Suppressor macrophage treated with lipopolysaccharide for 1 hour (primary cell): ENCODE measurements at places on chromosomes 7 and 10.

- DNase-seq, result peak; percentile 74
Measured at GRCh38 chr7:25565949-25566348, 337.7 kb upstream of the NPVF start.

- DNase-seq, result no peak
Measured at GRCh38 chr7:22402250-22402649, 45.3 kb upstream of the RAPGEF5 start.

GRCh38 chr7:71414490-71414889, 282.5 kb downstream of the GALNT17 start:
- DNase-seq, result no peak

- DNase-seq, result peak; percentile 52
Measured at GRCh38 chr10:73439605-73440312, 6.4 kb upstream of the MSS51 start.

DNA sequence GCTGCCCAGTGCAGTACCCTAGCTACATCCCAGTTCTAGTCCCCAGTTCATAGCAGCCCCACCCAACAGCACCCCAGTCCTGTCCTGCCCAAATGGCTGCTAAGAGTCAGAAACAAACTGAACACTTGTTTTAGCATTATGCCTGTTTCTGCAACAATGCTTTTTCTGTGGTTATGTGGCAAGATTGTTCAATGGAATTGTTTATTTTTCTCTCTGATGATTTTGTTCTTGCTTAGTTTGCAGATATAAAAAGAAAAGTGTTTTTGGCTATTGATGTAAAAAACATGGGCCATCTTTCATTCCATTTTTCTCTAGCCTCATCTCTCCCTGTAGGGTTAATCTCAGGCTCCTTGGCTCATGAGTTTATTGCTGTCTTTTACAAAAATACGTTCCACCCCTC, 42.5 kb downstream of the LRRC4 start:
- DNase-seq, result no peak

- DNase-seq, result no peak
Measured at GRCh38 chr10:22103701-22104470, 100.4 kb upstream of the DNAJC1 start.

- no peak for DNase-seq
Measured at GRCh38 chr7:98913026-98913425, 34.7 kb downstream of the TRRAP start.

- DNase-seq, result no peak
Measured at GRCh38 chr10:83625831-83626360, 513.4 kb upstream of the GHITM start.

GRCh38 chr10:97178074-97178473, 7.7 kb downstream of the SLIT1 start:
- no peak for DNase-seq

- no peak for DNase-seq
Measured at GRCh38 chr10:58621379-58622077, 108.9 kb downstream of the BICC1 start.

GRCh38 chr7:157540606-157541294, 203.9 kb downstream of the DNAJB6 start:
- no peak for DNase-seq

- DNase-seq, result no peak
Measured at GRCh38 chr7:112154690-112155089, 51.5 kb downstream of the DOCK4 start.

DNA sequence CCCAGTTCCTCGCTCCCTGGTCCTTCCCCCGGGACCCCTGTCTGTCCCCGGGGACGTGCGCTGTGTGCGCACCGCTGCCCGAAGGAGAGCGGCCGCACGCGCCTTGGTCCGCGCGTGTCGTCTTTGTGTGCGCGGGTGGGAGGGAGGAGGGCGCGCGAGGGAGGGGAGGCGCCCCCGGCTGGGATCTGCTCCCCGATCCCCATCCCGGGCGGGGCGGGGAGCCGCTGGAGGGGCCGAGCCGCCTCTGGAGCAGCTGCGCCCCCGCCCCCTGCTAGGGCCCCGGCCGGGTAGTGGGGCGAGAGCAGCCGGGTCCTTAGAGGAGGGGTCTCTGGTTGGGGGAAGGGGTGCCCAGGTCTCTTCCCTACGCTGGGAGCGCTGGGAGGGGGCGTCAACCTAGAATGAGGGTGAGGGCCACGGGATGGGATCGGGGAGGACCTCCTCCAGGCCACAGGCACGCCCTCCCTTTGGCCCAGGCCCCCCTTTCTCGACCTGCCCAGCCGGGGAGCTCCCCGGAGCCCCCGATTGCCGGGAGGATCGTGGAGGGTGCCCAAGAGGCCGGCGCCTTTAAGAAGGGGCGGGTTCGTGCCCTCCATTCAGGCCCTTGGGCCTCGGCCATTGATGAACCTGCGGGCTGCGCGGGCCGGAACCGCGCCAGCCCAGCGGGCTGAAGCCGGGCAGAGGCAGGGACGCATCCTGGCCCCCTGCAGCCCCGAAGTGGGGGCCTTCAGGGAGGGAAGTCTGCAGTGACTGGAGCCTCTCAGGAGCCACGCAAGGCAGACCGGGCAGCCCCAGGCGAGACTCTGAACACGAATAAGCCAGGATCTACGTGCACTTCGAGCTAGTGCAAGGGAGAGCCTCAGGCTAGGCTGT, 678 bp downstream of the SH2B2 start:
- peak; percentile 62 for DNase-seq

DNA sequence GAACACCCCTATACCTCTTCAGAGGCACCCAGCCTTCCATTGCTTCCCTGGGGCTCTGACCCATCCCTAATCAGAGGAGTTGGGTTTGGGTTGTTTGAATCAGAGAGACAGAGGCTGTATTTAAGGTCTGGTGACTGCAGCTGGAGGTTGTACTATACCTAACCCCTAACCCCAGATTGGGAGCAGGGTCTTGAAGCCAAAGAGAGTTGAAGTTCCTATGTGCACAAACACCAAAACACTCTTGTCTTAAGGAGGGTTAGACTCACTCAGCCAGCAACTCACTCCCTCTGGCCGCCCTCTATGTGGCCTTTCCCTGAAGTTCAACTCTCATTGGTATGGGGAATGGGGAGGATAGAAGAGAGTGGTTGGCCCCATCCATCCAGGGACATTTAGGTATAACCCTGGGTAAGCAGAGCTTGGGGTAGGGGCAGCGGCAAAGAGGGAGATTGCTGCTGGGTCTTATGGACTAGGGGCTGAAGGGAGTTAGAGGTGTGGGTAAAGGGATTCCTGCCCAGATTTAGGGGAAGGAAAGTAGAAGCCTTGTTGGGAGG, 80.0 kb downstream of the PAX2 start:
- no peak for DNase-seq

DNA sequence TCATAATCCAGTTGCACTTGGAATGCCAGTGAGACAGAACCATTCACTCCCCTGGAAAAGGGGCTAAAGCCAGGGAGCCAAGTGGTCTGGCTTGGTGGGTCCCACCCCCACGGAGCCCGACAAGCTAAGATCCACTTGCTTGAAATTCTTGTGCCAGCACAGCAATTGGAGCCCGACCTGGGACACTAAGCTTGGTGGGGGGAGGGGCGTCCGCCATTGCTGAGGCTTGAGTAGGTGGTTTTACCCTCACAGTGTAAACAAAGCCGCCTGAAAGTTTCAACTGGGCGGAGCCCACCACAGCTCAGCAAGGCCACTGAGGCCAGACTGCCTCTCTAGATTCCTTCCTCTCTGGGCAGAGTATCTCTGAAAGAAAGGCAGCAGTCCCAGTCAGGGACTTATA, 200.7 kb upstream of the NPSR1 start:
- no peak for DNase-seq

DNA sequence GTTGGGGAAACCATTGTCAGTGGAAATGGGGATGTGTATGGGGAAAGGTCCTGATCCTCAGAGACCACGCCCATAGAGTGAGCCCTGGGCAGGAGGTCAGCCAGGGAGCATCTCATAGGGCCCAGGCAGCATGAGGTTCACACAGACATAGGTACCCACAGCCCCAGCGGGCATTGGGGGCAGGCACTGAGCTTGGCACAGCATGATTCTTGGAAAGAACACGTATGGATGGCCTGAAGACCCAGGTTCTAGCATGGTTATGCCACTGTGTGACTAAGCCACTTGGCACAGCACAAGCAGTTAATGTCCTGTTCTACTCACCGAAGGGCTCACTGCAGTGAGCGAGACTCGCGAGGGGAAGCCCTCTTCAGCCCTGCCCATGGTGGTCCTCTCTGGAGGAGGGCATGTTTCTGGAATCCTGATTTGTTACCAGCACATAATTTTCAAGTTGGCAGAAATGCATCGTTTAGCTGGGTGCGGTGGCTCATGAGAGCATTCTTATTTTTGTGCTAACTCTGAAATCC, 125.2 kb downstream of the UBE2H start:
- DNase-seq, result no peak

GRCh38 chr7:35987016-35987415, 166.0 kb upstream of the EEPD1 start:
- DNase-seq, result no peak
